Activated T-cell treated with anti-CD3 and anti-CD28 coated beads, Interleukin-2, amount 50 U/mL, for 24 hours (primary cell): ENCODE measurements at places on chromosomes 4 and X.

- DNase-seq: no peak
Measured at GRCh38 chr4:80033581-80033980, 39.4 kb downstream of the ANTXR2 start.

GRCh38 chrX:96721354-96721753, 36.7 kb downstream of the DIAPH2 start:
- no peak for DNase-seq

DNA sequence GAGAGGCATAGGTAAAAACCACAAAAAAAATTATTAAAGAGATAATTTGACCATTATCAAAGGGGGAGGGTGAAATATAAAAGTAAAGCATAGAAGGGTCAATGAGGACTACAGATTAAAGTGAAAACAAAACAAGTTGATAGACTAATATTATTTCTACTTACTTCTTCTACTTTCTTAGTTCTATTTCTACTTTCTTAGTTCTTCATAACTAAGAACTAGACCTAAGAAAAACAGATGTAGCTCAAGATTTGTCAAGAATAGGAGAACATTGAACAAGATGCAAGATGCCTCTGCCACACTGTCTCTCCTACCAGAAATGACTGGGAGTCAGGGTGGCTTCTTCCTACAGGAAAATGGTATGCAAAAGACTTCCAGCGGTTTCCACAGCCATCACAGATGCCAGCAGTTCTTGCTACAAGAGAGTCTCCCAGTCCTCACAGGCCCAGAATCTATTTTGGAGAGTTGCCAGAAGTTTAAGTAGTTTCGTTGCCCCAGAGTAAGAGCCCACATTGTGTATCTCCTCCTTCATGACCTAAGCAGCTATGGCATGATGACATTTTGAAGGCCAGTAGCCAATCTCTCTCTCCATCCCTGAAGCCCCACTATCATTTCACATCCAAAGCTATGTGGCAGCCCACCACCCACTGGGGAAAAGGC, 42.9 kb upstream of the DDX60 start:
- DNase-seq: no peak

GRCh38 chrX:108795240-108795639, 58.9 kb upstream of the IRS4 start:
- DNase-seq: no peak

- DNase-seq: no peak
Measured at GRCh38 chr4:169611157-169611556, 1.2 kb downstream of the NEK1 start.

DNA sequence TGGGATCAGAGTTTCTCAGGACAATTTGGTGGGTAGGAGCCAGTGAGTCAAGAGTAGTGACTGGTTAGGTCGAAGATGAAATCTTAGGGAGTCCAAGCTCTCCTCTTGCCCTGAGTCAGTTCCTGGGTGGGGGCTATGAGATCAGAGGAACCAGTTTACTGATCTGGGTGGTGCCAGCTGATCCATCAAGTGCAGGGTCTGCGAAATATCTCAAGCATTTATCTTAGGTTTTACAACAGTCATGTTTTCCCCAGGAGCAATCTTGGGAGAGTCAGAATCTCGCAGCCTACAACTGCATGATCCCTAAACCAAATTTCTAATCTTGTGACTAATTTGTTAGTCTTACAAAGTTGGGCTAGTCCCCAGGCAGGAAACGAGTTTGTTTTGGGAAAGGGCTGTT, 1833.2 kb upstream of the PCDH7 start:
- DNase-seq: no peak

GRCh38 chr4:57144466-57144865, 34.3 kb upstream of the IGFBP7 start:
- DNase-seq: no peak

- DNase-seq: no peak
Measured at GRCh38 chr4:101277671-101278070, 69.7 kb downstream of the PPP3CA start.

DNA sequence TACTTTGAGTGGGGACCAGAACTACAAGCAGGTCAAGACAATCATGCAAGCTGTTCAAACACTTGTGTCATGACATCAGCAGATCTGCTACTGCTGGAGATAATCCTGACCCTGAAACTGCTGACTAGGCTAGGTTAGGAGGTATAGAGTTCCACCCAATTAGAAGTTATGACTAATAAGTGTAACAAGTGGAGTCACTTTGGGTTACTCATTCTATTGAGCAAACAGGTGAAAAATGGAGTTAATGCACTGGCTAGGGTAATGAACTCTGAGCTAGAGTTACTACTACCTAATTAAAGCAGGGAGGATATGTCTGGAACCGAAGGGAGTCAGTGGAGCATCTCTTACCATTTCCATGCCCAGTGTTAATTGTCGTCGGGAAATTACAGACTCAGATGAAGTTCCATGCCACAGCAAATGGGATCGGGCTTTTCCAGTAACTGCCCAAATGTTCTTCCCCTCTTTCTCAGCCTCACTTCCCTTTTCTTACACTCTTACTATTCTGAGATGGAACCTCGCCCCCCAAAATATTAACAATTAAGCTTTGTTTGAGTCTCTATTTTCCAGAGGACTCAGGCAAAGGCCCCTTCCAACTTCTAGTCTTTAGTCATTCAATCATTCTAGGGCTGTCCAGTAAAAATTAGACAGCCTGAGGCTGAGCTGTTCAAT, 19.8 kb upstream of the MANBA start:
- DNase-seq: no peak

DNA sequence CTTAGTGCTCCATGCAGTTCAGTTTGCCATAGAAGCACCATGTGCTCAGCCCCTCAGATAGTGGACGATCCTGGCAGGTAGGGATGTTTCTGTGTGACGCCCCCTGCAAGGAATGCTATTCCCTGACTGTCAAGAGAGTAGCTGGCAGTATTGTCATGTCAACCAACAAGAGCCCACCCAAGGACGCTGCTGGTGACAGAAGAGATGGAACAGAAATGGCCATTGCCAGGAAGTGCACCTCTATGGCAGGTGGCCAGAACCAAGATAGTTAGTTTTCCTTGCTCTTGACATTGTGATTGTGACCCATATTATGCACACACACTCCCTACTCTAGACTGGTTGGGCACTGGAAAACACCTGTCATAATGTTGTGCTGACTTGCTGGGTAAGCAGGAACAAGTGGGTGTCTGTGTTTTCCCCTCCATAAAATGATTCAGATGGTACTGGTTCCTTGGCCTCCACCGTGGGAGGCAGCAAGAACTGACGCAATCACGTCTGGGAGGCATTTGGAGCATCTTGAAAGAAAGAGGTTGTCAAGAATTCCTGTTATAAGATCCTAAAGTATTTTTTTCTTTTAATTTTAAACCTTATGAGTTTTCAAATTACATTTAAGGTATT, 507.9 kb downstream of the MID1IP1 start:
- peak; percentile 62 for DNase-seq

DNA sequence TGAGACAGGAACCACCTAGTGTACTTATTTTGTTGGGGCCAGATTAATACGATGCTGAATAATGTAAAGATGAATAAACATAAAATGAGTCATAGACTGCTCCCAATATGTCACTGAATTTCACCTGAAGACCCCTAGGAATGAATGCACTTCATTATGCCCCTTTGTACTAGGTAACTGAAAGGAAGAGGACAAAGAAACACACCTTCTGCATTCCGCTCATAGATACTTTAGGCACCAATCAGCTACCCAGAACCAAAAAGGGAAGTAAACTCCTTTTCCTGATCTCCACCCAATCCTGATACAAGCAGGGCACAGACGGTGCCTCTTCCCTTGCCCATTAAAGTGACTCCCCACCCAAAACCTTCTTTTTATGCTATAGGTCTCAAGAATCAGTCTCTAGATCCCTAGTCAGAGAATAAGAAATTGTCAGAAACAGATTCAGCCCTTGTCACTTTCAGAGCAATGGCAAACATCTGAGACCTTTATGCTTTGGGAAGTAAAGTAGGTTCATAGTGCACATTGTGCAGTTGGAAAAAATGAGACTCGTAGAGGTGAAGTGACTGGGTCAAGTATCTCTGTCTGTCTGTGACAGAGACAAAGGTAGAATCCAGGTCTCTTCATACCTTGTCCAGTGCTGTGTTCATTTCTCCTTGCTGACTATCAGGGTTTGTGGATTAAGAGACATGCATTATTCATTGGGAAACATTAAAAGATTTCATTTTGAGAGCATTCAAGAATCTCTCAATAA, 2.3 kb downstream of the GPR174 start:
- DNase-seq: no peak

- DNase-seq: no peak
Measured at GRCh38 chr4:152258804-152259708, 276.8 kb downstream of the FBXW7 start.

DNA sequence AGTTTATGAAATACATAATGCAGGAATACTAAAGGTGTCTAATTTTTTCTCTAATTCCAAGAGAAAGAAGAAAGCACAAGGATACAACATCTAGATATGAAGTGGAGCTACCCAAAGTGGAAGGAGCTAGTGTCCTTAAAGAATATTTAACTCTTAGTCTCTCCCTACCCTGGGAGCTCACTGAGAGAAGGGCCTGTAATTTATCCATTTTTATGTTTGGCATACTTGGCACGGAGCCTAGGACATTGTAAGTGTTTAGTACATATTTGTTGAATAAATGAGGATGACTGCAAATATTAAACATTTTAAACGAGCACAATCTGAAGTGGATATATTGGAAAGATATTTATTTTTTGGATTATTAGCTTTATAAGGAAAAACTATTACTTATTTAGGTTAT, 674.8 kb downstream of the IQCM start:
- no peak for DNase-seq

GRCh38 chrX:83845397-83845796, 15.5 kb upstream of the CYLC1 start:
- no peak for DNase-seq

- peak; percentile 77 for DNase-seq
Measured at GRCh38 chrX:53093177-53093655, 726 bp upstream of the KANTR start.

DNA sequence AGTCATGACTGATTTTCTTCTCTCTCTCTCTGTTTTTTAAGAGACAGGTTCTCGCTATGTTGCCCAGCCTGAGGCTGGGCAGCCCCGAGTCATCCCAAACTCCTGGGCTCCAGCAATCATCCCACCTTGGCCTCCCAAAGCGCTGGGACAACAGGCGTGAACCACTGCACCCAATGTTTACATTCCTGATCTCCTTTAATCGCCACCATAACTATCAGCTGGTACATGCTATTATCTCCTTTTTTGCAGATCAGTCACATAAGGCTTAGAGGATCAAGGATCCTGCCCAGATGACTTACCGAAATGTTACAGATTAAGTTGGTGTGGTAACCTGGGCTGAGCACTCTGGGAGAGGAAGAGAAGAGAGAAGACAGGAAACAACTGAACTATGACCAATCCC, 1.5 kb upstream of the USP46 start:
- no peak for DNase-seq

GRCh38 chr4:79923281-79923680, 149.7 kb downstream of the ANTXR2 start:
- no peak for DNase-seq

DNA sequence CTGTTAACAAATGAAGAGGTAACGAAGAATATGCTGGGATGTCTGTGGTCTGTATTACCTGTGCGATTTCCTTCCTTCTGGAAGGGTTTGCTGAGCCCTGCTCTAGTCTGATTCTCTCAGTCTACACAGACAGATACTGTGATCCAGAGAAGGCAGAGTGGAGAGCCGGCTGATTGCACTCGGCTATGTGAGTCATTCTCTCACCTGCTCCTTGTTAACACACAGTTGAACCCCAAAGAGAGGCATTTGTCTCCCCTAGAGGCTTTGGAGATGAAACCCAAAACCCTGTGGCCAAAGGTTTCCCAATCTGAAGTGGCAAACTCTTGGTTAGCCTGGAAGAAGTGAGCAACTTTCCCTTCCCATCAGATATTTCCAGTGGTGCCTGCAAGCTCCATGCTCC, 78.1 kb upstream of the GPC4 start:
- no peak for DNase-seq

DNA sequence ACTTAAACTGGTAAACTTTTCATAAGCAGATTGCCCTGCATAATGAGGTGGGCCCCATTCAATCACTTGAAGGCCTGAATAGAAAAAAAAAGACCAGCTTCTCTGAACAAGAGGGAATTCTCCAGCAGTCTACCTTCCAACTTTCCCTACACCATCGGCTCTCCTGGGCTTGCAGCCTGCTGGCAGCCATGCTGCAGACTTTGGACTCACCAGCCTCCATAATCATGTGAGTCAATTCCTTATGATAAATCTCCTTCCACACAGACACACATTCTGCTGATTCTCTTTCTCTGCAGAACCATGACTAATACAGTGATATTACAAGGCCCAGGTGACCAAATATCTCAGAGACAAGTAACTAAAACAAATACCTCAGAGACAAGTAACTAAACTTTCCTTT, 113.8 kb upstream of the WDR17 start:
- no peak for DNase-seq

DNA sequence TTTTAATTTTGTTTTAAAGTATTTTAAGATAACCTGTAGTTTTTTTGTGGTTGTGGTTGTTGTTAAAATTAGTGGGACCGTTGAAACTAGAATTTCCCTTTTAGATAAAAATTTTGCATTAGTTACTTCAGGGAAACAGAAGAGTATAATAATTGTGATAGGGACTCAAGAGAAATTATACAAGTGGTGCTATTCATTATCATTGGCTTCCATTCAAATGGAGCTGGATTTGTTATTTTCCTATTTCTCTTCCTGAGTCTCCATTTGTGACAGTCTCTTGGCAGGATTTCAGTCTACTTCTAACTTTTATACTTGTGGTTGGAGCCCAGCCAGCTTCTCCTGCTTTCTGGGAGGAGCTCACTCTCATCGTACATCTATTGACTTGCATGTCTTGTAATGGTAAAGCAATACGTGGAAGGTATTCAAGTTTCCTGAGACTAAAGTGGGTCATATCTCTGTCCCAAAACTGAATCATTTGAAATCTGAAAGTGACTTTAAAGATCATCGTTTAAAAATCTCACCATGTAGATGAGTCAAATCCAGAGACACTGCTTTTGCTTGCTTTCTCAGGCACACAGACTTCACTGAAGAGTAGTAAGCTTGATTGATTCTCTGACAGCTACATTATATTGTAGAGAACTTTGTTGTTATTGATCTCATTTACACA, 155.8 kb downstream of the RPA4 start:
- no peak for DNase-seq

DNA sequence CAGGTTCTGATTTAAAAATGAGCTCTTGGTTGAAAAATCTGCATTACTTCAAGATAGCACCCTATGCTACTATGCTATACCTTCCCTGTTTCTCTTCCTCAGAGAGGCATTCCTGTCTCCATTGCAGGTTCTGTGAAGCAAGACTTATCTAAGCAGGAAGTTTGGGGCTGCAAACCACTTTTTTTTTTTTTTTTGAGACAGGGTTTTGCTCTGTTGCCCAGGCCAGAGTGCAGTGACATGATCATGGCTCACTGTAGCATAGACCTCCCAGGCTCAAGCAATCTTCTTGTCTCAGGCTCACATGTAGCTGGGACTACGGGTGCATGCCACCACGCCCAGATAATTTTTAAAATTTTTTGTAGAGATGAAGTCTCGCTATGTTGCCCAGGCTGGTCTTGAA, 4.0 kb upstream of the CCNG2 start:
- DNase-seq: no peak
